ENCODE measurements at places on chromosomes 12 and 14. TPM values are rescaled to one million over a fixed set of nuclear protein-coding genes. Genes with fewer than 3 reads are reported as not detected.
A peak's percentile ranks its signal among the peaks of the same experiment; 100 is the strongest.

Gene FAM90A1
- total RNA-seq = 0.58 TPM

Gene TIGAR
- 9.1 TPM for total RNA-seq

Gene PLCZ1
- not detected for total RNA-seq

Gene TAS2R31
- total RNA-seq = 3.2 TPM

DNA sequence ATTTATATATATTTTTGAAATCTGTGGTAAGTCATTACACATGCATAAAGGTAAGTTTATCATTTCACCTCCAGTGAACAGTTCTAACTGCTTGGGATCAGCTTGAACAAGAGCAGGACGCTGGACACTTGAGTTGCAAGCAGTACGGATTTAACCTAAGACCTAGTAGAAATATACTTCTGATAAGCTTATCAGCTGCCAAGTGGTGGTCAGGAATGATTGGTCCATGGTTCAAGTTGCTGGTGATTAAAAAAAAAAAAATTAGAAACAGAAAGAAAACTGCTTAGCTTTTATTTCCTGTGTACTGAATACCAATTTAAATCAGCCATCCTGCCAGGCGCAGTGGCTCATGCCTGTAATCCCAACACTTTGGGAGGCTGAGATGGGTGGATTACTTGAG is 88.6 kb downstream of the AEBP2 start:
- H3K27ac ChIP-seq = no peak overlapping the region
- peaks cover 1% of the 10 kb centered on the region for H3K4me1 ChIP-seq
- DNase-seq = no peak
- H3K4me3 ChIP-seq = no peak overlapping the region
- peaks cover 1% of the 10 kb centered on the region for H3K36me3 ChIP-seq

DNA sequence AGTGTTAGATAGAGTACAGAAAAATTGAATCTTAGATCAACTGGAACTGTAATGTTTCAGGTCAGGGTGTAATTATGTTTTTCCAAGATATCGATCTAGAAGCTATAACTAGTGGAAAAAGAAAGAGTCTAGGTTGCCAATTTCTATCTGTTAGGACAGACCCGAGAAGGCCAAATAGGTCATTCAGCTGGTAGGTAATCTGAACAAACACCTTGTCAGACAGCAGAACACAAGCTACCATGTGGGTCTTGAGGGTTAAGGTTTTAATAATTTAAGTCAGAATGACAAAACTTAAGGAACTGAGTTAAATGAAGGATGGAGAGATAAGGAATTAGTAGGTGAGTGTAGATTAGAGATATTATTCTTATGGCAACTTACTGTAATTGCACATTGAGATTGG is 44.9 kb upstream of the KCNMB4 start:
- H3K36me3 ChIP-seq = no peaks in the 10 kb centered on the region
- H3K27ac ChIP-seq = no peak overlapping the region
- no peaks in the 10 kb centered on the region for H3K27me3 ChIP-seq
- no peak overlapping the region for H3K4me3 ChIP-seq

GRCh38 chr12:48969160-48969771 is 2.3 kb downstream of the WNT10B start:
- no peak overlapping the region for H3K4me3 ChIP-seq
- no peak for DNase-seq
- H3K4me1 ChIP-seq = no peaks in the 10 kb centered on the region

DNA sequence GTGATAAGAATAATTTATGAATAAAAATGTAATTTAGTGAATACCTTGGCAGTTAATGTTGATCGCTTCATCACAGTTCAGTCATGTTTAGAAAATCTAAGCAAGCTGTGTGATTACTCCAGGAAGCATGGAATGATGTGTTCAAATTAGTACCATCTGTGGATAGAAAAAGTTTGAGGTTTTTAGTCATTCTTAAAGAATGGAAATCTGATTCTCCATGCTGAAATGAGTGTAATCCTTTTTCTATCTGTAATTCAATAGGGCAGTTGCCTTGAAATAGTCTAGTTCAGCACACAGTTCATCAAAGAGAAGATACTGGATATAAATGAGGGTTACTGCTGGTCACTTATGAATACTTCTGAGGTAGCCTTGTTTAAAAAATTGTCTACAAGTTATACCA is 127.2 kb upstream of the MYF6 start:
- no peaks in the 10 kb centered on the region for H3K36me3 ChIP-seq
- H3K4me3 ChIP-seq = no peak overlapping the region
- no peak overlapping the region for H3K27ac ChIP-seq
- no peak for DNase-seq
- no peaks in the 10 kb centered on the region for H3K27me3 ChIP-seq

DNA sequence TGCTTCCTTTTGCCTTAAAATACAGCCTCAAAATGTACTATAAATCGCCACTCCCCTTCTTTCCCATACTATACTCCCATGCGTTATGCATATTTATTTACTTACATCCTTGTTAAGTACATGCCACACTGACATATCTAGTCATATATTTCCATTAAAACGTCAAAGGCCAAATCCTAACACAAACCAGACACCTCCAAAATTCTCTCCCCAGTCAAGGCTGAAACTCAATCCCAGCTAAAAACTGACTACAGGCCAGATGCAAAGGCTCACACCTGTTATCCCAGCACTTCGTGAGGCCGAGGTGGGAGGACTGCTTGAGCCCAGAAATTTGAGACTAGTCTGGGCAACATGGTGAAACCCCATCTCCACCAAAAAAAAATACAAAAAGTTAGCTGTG is 5.7 kb upstream of the CAND1 start:
- H3K4me3 ChIP-seq = no peak overlapping the region
- DNase-seq = no peak
- H3K27me3 ChIP-seq = no peaks in the 10 kb centered on the region
- H3K4me1 ChIP-seq = peaks cover 8% of the 10 kb centered on the region
- H3K27ac ChIP-seq = no peak overlapping the region

- H3K36me3 ChIP-seq = no peaks in the 10 kb centered on the region
- H3K4me1 ChIP-seq = no peaks in the 10 kb centered on the region
- no peaks in the 10 kb centered on the region for H3K27me3 ChIP-seq
Observed at GRCh38 chr14:29716150-29716549, 211.5 kb downstream of the PRKD1 start.

GRCh38 chr12:123067654-123068053 is 83.2 kb downstream of the PITPNM2 start:
- no peak overlapping the region for H3K27ac ChIP-seq
- no peak for DNase-seq
- no peaks in the 10 kb centered on the region for H3K27me3 ChIP-seq
- H3K4me3 ChIP-seq = no peak overlapping the region
- H3K36me3 ChIP-seq = no peaks in the 10 kb centered on the region

DNA sequence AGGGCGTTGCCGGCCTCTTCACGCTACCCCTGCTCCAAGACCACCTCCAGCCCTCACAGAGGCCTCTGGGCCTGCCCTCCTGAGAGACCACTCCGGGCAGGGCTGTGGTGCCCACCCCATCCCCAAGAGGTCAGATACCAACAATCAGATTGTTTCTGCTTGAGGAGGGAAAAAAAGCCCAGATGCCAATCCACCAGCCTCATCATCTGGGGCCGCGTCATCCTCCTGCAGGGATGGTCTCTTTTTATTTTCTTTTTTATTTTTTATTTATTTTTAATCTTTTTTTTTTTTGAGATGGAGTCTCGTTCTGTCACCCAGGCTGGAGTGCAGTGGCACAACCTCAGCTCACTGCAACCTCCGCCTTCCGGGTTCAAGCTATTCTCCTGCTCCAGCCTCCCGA is 93.4 kb downstream of the FBXL14 start:
- H3K27ac ChIP-seq = no peak overlapping the region
- DNase-seq = no peak
- no peaks in the 10 kb centered on the region for H3K27me3 ChIP-seq
- H3K4me3 ChIP-seq = no peak overlapping the region

DNA sequence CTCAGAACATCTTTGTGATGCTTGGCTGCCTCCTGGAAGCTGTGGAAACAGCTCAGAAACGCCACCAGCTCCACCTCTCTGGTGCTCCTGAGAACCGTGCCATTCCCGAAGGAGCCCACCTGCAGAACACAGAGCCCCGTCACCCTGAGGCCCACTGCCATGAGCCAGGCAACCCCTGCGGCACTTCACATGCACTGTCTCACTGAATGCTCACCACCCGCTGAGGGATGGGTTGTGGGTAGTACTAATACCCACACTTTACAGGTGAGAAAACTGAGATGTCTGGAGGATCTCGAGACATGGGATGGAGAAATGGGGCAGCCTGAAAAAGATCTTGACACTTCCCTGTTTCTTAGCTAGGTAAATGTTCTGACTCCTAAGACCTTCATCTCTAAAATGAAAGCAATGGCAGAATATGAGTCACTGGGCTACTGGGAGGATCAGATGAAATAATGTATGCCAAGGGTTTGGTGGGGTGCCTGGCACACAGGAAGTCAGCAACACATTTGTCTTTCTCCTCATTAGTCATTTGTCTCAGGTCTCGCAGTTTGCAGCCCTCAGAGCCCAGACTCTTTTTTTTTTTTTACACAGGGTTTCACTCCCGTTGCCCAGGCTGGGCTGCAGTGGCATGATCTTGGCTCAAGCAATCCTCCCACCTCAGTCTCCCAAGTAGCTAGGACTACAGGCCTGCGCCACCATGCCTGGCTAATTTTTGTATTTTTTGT is 5.3 kb downstream of the OASL start:
- no peaks in the 10 kb centered on the region for H3K27me3 ChIP-seq
- no peaks in the 10 kb centered on the region for H3K4me1 ChIP-seq

GRCh38 chr14:38481952-38482678 is 226.2 kb upstream of the CLEC14A start:
- H3K27ac ChIP-seq = peak overlapping the region; percentile 8
- DNase-seq = peak; percentile 14
- no peaks in the 10 kb centered on the region for H3K36me3 ChIP-seq
- no peak overlapping the region for H3K4me3 ChIP-seq
- H3K4me1 ChIP-seq = no peaks in the 10 kb centered on the region

DNA sequence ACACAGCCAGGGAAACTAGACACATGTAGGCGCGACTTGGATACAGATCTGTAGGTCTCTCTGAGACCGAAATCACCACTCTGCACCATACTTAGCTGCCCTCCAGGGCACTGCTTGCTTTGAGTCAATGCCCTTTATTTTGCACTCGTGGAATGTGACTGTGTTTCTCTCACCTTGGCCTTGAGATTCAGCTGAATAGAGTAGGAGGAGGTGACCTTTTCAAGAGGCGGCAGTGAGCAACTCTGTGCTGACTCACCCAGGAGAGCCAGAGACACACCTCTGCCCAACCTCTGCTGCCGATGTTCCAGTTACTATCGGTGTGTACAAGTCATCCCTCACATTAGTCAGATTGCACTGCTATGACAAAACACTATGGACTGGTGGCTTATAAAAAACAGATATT is 583.4 kb downstream of the VRK1 start:
- no peak overlapping the region for H3K4me3 ChIP-seq
- no peaks in the 10 kb centered on the region for H3K36me3 ChIP-seq
- no peak overlapping the region for H3K27ac ChIP-seq

DNA sequence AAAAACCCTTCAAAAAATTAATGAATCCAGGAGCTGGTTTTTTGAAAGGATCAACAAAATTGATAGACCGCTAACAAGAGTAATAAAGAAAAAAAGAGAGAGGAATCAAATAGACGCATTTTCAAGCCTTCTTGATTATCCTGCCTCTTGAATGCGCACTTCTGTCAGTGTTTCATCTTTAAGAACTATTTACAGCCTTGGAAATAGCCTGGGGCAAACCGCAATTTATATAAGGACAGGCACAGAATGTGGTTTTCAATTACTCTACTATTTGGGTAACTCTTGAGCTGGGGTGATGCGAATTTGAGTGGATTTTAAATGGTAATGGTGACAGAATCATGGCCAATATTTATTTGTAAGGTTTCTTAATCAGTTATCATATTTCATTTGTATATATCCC is 179.1 kb upstream of the OTX2 start:
- no peak overlapping the region for H3K4me3 ChIP-seq
- DNase-seq = no peak
- H3K36me3 ChIP-seq = no peaks in the 10 kb centered on the region
- H3K27me3 ChIP-seq = no peaks in the 10 kb centered on the region

DNA sequence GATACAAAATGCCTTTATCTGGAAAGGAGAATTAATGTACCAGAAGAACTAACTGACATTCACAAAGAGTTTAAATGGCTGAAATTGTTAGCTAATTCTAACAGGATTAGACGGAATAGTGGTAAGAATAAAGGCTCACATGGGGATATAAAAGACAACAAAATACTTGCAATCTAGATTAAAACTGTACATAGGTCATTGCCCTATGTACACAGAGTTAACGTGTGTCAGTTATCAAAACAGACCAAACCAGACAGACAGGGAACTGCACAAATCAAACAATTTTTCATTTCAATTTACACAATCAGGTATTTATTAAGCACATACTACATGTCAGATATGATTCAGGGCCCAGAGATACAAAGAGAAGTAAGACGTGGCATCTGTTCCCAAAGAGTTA is 12.6 kb downstream of the TMTC1 start:
- H3K27ac ChIP-seq = no peak overlapping the region
- no peaks in the 10 kb centered on the region for H3K36me3 ChIP-seq
- no peak overlapping the region for H3K4me3 ChIP-seq
- no peak for DNase-seq
- H3K27me3 ChIP-seq = no peaks in the 10 kb centered on the region

- H3K4me1 ChIP-seq = peaks cover under 1% of the 10 kb centered on the region
- no peaks in the 10 kb centered on the region for H3K27me3 ChIP-seq
- H3K27ac ChIP-seq = no peak overlapping the region
- DNase-seq = peak; percentile 26
- no peak overlapping the region for H3K4me3 ChIP-seq
Observed at GRCh38 chr12:57441846-57442427, 7.4 kb downstream of the INHBC start.

DNA sequence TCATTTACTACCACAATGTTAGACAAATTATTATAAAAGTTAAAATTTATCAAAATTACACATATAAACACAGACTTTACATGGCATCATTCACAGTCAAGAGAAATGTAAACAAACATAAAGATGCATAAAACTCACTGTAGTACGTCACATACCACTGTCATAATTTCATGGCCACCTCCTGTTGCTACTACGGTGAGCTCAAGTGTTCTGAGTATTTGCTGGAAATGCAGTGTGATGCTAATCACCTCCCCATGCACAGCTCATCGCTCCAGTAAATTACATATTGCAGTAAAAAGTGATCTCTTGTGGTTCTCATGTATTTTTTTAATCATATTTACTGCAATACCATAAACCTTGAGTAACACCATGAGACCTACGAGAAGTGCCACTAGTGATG is 247.7 kb upstream of the SFSWAP start:
- no peaks in the 10 kb centered on the region for H3K27me3 ChIP-seq
- H3K27ac ChIP-seq = no peak overlapping the region
- H3K4me3 ChIP-seq = no peak overlapping the region
- H3K36me3 ChIP-seq = no peaks in the 10 kb centered on the region
- no peaks in the 10 kb centered on the region for H3K4me1 ChIP-seq

Measured in lung (tissue), 17 donors.